Psoas muscle (tissue), 8 donors: ENCODE measurements at places on chromosomes 3 and 15.

DNA sequence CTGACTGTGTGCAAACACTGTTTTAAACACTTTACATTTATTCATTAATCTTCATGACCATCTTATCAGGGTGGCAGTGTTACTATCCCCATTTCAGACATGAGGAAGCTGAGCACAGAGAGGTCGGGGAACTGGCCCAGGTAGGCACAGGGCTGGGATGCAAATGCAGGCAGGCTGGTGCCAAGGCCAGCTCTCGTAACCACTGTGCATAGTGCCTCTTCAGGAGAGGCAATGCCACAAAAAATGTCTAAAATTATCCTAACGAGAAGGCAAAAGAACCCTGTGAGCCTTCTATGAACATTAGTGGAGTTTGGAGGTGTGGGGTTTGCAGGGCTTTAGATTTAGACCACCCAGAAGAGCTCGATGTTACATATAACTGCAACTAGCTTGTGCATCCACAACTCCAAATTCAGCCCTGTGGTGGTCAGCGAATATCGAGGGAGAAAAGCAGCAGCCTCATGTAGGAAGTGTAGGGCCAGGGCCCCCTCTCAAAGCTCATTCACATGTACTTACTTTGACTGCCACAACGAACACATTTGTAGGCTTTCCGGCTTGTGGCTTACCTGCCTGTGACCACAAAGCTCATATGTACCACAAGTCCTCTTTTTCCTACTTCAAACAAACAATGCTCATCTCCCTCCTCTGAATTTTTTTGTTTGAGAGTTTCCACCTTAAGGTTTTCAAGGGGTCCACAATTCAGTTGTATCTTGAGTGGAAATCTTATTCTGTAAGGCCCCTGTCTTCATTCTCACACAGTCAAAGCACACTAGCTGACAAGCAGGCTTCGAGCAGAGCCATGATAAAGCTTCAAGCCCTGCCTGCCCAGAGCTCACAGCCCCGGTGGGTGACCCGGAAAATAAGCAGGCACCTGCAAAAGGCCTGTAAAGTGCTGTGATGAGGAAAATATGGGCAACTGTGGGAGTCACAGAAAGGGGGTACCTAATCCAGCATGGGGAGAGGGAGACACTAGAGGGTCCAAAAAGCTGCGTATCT lies 722.9 kb upstream of the CFAP20DC start:
- no peak for DNase-seq

DNA sequence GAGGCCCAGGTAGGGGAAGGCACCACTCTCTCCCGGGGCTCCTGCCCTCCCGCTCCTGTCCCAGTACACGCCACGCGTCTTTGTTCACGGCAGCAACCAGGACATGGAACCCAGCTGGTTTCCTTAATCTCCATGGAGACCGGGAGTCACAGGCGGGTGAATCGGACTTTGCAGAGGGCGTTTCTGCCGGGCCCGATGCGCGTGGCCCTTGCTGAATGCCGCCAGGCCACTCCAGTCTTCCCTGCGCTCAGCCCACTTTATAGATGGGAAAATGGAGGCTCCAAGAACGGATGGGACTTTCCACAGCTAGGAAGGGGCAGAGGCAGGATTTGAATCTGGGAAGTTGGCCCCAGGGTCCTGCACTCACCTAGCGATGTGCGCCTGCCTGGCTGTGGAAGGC lies 7.4 kb downstream of the PLXND1 start:
- no peak for DNase-seq

- no peak for DNase-seq
Measured at GRCh38 chr15:48674876-48675275, 29.4 kb upstream of the FBN1 start.

DNA sequence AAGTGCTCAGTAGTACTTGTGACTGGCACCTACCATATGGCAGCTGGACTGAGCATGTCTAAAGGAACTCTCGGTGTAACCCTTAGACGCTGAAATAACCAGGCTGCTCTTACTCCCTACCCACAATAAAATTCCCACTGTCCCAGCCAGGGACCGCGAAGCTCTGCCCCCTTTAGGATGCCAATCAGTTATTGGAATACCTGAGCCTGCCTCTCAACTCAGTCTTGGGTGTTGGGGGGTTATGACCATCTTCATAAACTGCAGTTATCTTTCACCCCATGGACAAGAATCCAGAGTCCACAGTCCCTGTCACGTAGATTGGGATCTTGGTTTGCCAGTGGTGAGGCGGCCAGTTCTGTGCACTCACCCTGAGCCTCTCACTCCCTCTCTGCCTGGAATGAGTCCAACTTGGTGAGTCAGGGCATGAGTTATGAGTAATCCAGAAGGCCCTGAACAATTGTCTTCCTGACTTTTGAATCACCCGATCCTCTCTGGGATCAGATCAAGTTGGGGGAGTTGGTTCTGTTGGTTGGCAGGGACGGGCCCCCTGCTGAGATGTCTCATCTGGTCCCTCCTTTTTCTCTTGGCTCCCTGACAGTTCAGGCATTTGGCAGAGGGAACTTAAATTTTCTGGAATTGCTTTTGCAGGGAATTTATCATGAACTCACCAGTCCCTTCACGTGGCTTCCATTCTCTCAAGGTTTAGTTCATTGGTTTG lies 120.1 kb upstream of the UBE2E1 start:
- DNase-seq: peak; percentile 81

GRCh38 chr3:16482770-16483531 lies 30.5 kb downstream of the RFTN1 start:
- DNase-seq: no peak

DNA sequence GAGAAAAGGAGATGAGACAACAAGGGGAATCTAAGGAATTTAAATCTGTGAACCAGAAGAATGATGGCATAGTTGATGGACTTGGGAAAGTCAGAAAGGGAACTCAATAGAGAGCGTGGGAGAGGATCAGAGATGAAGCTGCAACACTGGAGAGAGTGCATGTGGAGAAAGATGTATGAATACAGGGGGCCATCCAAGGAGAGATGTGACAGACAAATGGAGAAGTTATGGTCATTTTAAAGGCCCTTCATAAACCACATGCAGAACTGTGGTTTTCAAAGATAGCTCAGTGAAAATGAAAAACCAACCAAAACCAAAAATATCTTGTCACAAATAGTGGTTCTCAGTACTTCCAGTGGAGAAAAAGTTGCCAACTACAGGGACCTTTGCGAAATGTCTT lies 265.2 kb downstream of the SUCLG2 start:
- DNase-seq: no peak

DNA sequence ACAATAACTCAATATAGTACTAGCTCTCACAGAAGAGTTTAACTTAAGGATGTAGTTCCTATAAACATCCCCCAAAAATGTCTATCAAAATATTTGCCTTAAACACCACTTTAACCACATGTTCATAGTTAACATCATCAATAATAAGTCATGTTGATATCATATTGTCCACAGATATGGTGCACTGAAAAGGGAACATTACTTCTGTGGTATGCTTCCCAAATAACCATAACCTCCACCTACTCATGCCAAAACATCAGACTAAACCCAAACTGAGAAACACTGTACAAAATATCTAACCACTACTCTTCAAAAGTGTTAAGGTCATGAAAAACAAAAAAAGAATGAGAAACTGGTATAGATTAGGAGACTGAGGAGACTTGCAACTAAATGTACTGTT lies 32.9 kb downstream of the SLC4A7 start:
- no peak for DNase-seq

GRCh38 chr3:171556148-171556547 lies 95.9 kb upstream of the TNIK start:
- no peak for DNase-seq

- no peak for DNase-seq
Measured at GRCh38 chr3:167669699-167670098, 16.0 kb upstream of the WDR49 start.

- no peak for DNase-seq
Measured at GRCh38 chr3:108822123-108822897, at the start of gene TRAT1. Gene TRAT1 (plus strand): TSS chr3:108822786. CDS start chr3:108822928, 142 bp downstream.

- DNase-seq: no peak
Measured at GRCh38 chr15:44066211-44066827, 128.8 kb downstream of the FRMD5 start.

DNA sequence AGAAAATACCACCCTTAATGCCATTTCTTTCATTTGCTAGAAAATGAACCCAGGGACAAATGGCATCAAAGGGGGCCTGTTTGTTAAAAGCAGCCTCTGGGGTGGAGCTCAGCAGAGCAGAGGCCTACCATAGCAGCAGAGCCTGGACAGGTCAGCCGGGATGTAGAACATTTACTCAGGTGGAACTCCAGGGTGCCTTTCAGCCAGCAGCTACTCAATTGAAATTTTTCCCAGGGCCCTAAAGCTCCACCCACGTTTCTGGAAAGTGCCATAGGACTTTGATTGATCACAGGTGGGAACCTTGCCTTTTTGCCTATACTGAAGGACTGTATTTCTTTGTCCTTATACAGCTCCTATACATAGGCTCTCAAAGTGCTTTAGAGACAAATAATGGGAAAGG lies 74.5 kb upstream of the C15orf61 start:
- no peak for DNase-seq

GRCh38 chr15:66569461-66570137 lies 3.8 kb upstream of the LCTL start:
- DNase-seq: no peak

DNA sequence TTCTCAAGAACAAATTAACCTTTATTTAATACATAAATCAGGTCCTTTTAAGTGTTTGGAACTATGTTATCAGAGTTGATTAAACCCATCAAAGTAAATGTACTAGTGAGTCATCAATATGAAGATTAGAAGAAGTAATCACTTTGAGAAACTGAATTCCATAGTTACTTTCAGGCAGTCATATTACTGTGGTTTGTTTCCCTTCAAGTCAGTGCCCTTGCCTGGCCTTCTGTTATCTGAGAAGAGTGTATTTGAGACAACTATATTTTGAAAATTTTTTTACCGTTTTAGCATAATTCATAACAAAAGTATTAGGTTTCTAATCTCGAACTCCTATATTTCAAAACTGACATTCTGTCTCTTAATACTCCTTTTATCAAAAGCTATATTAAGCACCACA lies 73.6 kb downstream of the GMPS start:
- no peak for DNase-seq

GRCh38 chr3:179969525-179969924 lies 67.2 kb downstream of the PEX5L start:
- no peak for DNase-seq

GRCh38 chr15:85494048-85494777 lies 113.8 kb downstream of the AKAP13 start:
- no peak for DNase-seq
